Mammary epithelial cell (primary cell): ENCODE measurements at places on chromosomes 3 and 15.

- DNase-seq, result no peak
Observed at GRCh38 chr15:38795471-38796245, 231.0 kb upstream of the RASGRP1 start.

GRCh38 chr3:141380987-141381386, 12.7 kb downstream of the ZBTB38 start:
- DNase-seq, result no peak

GRCh38 chr3:57855281-57855680, 99.2 kb downstream of the SLMAP start:
- peak; percentile 45 for DNase-seq

- no peak for DNase-seq
Observed at GRCh38 chr3:163878396-163878795, 1199.9 kb downstream of the SI start.

DNA sequence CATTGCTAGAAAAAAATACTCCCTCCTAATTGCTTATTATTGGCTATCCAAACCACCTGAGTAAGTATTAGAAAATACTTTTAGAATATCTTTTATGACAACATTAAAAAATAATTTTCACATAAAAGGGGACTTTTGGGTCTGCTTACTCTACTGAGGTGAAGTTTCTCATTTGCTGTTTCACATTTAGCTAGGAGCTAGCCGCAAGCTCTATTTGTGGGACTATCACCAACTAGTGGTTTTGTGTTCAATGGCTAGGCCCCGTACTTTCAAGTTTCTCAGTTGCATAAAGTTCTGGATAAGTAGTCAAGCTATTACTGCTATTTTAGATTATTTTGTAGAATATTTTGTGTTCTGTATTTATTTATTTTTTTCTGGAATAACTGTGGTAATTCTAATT, 244.2 kb upstream of the SLITRK3 start:
- no peak for DNase-seq

- no peak for DNase-seq
Observed at GRCh38 chr3:99858469-99858868, 40.8 kb downstream of the CMSS1 start.

GRCh38 chr3:190306513-190307163, 15.6 kb downstream of the CLDN1 start:
- DNase-seq, result peak; percentile 86

- no peak for DNase-seq
Observed at GRCh38 chr3:72666447-72666755, 181.8 kb downstream of the SHQ1 start.

- no peak for DNase-seq
Observed at GRCh38 chr15:37794947-37795346, 139.5 kb upstream of the TMCO5A start.

- DNase-seq, result no peak
Observed at GRCh38 chr15:29589975-29590374, 232.3 kb downstream of the TJP1 start.

GRCh38 chr3:155912579-155913190, 42.2 kb downstream of the GMPS start:
- DNase-seq, result no peak

- DNase-seq, result peak; percentile 12
Observed at GRCh38 chr3:64667138-64667537, 20.7 kb downstream of the ADAMTS9 start.

- peak; percentile 60 for DNase-seq
Observed at GRCh38 chr15:61890106-61890505, 170.1 kb downstream of the VPS13C start.

- DNase-seq, result peak; percentile 67
Observed at GRCh38 chr3:127064391-127065137, 81.6 kb downstream of the PLXNA1 start.

DNA sequence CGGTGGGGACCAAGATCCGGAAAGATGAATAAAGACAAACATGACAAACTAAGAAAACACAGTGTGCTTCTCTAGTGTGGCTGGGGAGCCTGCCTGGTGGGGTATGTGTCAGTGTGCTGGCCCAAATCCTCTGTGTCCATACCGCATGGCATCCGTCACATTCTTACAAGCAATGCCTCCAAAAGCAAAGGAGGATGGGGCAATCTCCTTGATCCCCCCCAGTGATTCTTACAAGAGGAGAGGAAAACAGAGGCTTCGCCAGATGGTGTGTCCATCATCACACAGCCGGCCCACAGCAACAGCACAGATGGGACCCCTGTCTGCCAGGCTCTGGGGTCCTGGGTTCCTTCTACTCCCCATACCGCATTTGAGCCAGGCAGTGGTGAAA, 558 bp upstream of the IL17RC start:
- DNase-seq, result no peak

GRCh38 chr15:70086636-70087035, 11.1 kb downstream of the TLE3 start:
- no peak for DNase-seq

GRCh38 chr3:17302170-17302569, 417.4 kb downstream of the PLCL2 start:
- DNase-seq, result no peak

DNA sequence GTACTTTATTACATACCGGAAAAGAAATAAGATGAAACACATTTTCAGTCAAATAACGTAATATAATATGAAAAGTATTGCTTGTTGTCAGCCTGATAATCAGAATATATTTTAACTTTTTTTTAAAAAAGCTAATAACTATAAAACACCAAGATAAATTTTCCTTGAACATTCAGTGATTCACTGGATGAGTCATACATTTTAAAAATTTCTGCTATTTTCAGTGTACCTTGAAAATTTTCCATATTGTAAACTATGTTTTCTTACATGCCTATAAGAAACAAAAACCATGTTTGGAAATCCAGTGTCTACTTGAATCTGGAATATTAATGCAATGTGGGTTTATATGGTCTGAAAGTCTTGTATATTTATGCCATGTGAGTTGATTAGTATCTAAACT, 36.3 kb upstream of the MEIS2 start:
- DNase-seq, result no peak

GRCh38 chr3:161371441-161372320, at the start of gene SPTSSB:
TSS of gene SPTSSB (minus strand) at chr3:161371517. CDS start at chr3:161346323, 25,194 bp downstream.
- peak; percentile 72 for DNase-seq

DNA sequence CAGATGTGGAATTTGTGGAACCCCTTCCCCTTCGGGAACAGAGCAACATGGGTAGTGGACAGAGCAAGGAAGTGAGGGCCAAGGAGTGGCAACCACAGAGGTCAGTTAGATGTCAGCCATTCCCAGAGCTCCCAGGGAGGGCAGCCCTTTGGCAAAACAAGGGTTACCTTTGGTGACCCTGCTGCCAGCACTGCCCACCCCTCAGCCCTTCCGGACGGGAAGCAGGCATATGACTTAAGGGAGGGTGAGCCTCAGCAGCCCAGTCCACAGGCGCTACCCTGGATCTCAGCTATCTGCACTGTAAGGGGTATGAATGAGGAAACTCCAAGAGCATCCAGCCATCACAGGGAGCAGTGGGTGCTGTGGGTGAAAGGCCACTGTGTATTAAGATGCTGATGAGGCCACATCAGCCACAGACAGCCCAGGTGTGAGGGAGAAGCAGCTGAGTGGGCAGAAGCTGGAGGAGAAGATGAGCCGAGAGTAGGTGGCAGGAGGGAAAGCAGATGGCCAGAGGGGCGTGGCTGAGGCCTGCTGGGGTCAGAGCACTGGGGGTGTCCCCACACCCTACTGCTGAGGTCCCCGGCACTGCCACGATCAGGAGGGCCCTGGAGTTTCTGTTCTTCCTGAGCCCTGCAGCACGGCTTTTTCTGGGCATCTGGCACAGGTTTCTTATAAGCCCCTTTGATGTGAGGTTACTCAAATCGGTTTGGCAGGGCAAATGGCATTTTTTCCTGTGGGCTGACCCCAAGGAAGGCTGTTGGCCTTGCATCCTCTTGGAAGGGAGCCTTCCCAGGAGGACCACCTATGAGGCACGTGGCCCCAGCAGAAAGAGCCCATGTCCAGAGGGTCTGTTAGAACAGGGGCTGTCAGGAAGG, 6.2 kb downstream of the PLA2G4D start:
- no peak for DNase-seq

- DNase-seq, result no peak
Observed at GRCh38 chr15:72902919-72903260, 119.3 kb upstream of the ADPGK start.

DNA sequence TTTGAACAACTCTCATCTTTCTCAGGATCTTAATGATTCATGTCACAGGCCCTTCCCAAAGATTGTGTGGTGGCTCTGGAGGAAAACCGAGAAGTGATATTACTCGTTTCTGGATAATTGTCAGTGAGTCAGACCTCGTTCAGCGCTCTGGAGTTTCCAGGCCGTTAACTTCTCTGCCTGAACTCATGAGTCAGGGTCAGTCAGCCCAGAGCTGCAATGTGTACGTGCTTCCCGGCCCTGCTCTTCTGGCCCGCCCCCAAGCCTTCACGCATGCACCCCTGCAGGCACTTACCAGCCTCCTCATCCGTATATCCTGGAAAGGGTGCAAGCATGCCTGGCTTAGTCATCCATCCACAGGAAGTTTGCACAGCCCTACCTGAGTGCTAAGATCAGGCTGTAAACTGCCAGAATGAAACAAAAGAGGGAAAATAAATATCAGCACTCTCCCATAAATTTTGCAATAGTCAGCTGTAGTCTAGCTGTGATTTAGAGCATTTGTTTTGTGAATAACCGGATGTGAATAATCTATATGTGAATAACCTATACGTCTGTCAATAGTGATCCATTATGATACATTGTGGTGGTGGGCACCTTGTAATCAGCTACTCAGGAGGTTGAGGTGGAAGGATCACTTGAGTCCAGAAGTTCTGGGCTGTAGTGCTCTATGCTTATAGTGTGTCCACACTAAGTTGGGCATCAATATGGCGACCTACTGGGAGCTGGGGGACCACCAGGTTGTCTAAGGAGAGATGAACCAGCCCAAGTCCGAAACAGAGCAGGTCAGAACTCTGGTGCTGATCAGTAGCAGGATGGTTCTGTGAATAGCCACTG, 35.3 kb upstream of the SEMA4B start:
- peak; percentile 100 for DNase-seq

- DNase-seq, result peak; percentile 5
Observed at GRCh38 chr3:75272691-75273090, 391.4 kb upstream of the FRG2C start.

GRCh38 chr3:171825222-171825828, 15.0 kb upstream of the PLD1 start:
- DNase-seq, result peak; percentile 85

DNA sequence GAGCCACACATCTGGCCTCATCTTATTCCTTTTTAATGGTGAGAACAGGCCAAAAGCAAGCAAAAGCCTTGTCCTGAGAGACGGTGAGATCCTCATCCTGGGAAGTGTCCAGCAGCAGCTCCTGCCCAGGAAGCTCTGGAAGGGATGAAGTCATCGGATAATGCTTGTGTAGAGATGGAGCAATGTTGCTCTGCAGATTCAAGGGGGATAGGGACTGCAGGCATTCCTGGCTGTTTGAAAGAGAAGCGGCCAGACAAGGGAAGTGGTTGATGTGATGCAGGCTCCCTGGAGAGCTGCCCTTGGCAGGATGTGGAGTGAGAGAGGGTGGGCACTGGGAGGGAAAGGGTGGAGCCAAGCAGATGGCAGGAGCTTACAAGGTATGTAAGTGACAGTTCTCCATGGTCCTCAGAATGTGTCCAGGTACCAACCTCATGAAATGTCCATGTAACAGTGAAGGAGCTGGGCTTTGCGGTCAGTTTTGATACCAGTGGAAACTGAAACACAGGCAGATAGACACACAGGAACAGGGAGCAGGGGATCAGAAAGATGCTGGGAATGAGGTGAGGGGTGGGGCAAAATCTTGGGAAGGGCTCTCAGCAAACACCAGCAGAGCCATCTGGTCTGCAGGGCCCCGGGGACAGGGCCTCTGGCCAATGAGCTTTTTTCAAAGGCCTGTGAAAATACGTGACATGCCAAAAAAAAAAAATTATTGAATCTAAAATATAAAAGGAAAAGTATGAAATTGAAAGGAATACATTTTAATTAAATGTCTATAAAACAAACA, 32.2 kb upstream of the LACTB start:
- no peak for DNase-seq

- DNase-seq, result no peak
Observed at GRCh38 chr3:30614373-30614772, 8.0 kb downstream of the TGFBR2 start.

DNA sequence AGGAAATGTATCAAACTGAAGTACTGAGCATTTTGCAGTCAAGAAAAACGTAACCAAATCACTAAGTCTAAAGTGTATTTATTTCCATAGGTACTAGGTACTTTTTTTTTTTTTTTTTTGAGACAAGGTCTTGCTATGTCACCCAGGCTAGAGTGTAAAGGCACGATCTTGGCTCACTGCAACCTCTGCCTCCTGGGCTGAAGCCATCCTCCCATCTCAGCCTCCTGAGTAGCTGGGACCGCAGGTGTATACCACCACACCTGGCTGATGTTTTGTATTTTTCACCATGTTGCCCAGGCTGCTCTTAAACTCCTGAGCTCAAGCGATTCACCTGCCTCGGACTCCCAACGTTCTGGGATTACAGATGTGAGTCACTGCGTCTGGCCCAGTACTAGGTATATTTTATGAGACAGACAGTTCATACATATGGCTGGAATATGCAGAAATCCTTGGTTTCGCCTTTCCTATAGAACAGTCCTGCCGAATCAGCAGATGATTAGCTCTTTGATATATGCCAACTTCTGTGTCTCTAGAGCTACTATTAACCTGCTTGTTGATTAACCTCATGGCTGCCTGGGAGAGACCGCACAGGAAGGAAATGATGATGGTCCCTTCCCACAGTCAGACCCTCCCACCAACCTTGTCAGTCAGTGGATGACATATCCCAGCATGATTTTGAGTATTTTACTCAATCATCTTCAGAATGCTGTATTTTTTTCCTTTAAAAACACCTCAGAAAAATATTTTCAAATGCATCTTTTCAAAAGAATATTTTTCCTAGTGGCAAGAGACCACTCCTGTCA, 32.3 kb downstream of the TMOD3 start:
- DNase-seq, result no peak

- DNase-seq, result no peak
Observed at GRCh38 chr3:10090179-10090578, 17.9 kb downstream of the FANCD2OS start.

- DNase-seq, result no peak
Observed at GRCh38 chr15:79881668-79882067, 15.1 kb downstream of the MTHFS start.

DNA sequence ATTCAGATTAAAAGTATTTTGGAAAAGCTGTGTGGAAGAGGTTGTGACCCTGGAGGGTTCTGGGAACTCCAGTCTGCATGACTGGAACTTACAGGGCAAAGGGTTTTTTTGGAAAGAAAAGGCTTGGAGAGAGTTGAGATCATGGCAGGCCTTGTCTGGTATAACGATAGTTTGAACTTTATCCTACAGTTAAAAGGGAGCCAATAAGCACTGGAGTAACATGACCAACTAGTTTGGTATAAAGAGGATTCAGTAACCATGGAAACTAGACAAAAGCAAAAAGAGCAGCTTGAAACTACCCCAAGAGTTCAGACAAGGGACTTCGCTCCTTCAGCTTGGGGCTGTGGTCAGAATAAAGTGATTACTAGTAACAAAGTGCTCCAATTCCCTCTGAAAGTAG, 151.2 kb upstream of the TMCO5A start:
- no peak for DNase-seq

GRCh38 chr3:129994883-129995559, 20.5 kb downstream of the TRH start:
- peak; percentile 75 for DNase-seq
